EL (cell line): ENCODE measurements at places on chromosomes 1 and 21.
A peak's percentile ranks its signal among the peaks of the same experiment; 100 is the strongest.

DNA sequence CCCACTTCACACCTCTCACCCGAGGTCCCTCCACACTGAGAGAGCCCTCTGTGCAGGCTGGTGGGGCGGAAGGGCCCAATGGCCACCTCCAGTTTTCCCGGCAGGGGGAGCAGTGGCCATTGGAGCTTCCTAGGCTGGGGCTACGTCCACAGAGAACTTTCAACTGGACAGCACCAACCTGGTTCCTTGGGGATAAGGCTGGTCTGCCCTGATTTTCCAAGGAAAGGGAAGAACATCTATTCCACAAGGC lies 20.3 kb upstream of the LAPTM5 start:
- DNase-seq = no peak

DNA sequence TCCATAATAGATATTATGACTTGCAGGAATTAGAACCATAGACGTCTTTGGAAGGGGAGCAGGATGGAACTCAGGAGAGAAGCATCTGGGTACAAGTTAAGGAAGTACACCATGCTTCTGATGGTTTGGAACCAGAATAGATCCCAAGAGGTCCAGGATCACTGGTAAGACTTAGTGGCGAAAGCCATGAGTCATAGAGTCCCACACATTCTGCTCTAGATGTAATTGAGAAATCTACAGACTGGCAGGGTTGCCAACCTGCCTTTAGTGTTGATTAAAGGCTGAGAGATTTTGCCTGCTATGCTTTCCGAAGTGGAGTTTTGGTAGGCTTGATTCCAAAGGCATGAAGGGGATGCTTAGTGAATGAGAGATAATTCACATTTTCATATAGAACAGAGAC lies 57.1 kb upstream of the C1orf87 start:
- DNase-seq = peak; percentile 47

DNA sequence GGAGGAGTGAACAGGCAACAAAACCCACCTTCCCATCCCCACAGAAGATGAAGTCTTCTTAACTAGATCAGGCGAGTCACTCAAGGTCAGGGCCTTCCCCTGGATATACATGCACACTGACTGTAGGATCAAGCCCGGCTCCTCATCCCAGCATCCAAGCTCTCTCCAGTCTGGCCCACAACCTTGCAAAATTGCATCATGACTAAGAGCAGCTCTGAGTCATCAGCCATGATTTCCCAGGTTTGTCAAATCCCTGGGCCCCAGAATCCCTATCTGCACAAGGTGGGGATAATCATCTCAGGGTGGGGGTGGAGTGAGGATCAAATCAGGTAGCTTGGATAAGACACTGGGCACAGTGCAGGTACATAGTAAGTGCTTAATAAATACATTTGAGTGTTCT lies 199.3 kb upstream of the GRIK3 start:
- DNase-seq = no peak

DNA sequence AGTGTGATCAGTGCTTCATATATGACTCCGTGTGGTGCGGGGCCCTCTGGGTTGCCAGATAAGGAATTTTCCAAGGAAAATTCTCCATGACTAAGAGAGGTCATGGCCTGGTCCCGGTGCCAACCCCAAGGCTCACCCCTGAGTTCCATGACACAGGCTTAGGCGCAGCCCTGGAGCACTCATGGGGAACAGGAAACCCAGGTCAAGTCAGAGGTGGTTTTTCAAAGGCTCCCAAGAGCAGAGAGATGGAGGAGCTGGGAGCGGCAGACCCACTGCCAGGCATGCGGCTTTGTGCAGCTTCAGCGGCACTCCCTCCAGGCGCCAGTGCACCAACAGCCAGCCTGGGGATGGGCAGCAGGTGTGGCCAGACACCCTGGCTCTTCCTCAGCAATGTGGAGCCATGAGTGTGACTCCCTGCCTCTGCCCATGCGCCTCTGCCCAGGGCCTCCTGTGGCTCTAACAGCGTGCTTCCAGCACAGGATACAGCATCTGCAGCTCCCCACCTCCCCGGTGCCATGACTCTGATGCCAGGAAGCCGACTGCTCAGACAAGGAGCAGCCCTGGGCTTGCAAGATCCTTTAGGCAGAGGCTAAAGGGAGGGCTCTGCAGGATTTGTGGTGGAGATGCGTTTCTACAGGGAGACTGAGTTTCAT lies 47.3 kb downstream of the GPR161 start:
- DNase-seq = no peak

GRCh38 chr1:2444138-2444591 lies 31.8 kb upstream of the PEX10 start:
- DNase-seq = no peak

- DNase-seq = peak; percentile 25
These were observed 52.8 kb downstream of the TOMM20 start for GRCh38 chr1:235075777-235076308.

- peak; percentile 65 for DNase-seq
These were observed 338.6 kb upstream of the SNX7 start for GRCh38 chr1:98322966-98323365.

DNA sequence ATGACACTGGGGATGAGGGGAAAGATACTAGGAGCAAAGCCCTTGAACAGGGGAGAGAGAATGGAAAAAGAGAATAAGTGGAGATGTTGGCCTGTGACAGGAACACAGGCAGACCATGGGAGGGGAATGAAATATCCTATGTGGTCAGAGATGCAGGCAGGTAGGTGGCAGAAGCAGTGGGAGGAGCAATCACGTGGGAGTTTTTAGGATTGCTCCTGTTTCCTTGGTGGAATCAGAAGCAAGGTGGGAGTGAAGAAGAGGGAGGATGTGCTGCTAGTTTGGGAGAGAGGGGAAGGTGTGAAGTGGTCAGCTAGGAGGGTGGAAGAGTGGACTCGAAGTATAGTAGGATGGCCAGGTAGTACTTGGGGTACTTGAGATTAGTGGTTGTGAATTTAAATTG lies 46.4 kb upstream of the CDC42BPA start:
- no peak for DNase-seq

GRCh38 chr1:72066431-72066830 lies 215.9 kb downstream of the NEGR1 start:
- no peak for DNase-seq

GRCh38 chr1:145906954-145907753 lies 2.7 kb downstream of the ITGA10 start:
- no peak for DNase-seq

DNA sequence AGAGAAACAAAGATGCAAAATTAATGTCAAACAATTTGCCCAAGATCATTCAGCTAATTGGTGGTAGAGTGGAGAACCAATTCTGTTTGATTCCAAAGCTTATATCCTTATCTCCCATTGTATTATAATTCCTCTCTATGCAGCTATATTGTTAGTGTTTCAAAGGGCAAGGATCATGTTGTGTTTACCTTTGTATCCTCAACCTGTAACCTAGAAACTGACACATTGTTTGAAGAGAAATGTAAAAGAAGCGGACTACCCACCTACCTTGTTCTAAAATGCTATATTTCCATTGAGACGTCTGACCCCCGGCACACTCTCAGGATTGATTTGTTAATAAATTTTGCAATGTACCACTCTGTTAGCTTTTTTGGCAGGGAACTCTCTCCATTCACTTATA lies 9.3 kb downstream of the RAVER2 start:
- no peak for DNase-seq

DNA sequence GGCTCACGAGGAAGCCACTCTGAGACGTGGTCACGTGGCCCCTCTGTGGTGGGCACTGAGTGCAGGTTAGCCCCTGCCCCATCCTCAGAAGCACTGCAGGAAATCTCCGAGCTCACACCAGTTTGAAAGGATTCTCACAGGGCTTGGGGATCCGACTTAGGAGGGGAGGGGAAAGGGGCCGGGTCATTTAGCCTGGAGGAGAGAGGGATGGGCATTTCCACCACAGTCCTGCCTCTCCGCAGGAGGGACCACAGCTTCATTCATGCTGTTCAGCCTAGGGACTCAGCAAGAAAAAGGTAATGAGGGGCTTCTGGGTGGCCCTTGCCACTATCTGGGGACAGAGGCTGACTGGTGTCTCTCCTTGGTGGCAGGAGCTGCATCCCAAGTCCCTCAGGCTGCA lies 126.5 kb downstream of the NPHP4 start:
- no peak for DNase-seq

- no peak for DNase-seq
These were observed 87.5 kb downstream of the TRIM33 start for GRCh38 chr1:114423455-114423854.

DNA sequence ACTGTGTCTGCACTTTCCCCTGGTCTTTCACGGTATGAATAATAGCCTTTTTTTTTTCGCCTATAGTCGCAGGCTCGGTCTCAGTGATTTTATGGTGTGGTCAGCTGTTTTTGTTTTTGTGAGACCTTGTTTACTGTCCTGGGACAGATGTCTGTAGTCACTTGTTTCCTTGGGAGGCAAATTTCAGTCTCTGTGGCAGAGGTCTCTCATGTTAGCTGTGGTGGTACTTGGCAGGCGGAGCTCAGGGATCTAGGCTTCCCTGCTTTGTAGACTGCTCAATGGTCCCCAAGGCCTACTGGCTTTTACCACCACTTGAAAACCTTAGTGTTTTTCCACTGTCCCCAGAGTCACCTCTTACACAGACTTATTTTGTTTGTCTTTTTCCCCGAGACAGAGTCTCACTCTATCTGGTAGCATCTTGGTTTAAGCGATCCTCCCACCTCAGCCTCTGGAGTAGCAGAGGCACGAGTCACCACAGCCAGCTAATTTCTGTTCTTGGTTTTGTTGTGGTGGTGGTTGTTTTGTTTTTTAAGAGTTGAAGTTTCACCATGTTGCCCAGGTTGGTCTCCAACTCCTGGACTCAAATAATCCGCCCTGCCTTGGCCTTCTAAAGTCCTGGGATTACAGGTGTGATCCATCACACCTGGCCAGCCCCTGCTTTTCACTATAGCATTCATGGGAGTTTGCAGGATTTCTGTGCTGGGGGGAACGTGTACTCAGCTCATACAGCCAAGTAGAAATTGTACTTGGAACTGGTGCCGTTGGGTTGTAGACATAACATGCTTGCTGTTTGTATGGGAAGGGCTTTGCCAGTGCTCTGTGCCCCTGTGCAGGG lies 10.3 kb downstream of the RNU1-2 start:
- DNase-seq = no peak

GRCh38 chr1:3032371-3033039 lies 11.2 kb downstream of the ACTRT2 start:
- DNase-seq = no peak
